ENCODE measurements at places on chromosomes 5 and 9. TPM values are rescaled to one million over a fixed set of nuclear protein-coding genes. Genes with fewer than 3 reads are reported as not detected.

- no peak for DNase-seq
Observed at GRCh38 chr9:81141961-81142360, 547.4 kb downstream of the TLE1 start.

PCDHGA4 gene
- 15.6 TPM for total RNA-seq

SHB gene
- total RNA-seq, result 39.0 TPM

DNA sequence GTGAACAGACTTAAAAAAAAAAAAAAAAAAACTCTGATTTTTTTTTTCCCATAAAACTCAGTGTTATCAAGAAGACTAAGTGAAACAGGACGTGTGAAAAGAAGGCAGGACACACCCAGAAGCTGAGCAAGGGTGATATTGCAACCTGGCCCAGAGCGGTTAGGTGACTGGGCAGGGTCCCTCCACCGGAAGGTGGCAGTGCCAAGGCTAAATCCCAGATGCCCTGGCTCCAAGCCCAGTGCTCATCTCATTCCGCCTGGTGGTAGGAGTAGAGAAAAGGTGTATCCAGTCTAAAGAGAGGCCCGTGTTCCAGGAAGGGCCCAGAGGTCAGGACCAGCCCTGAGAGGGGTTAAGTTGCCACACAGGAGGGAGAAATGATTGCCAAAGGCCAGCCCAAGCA lies 51.5 kb upstream of the SAP30L start:
- DNase-seq, result no peak

- no peak for DNase-seq
Observed at GRCh38 chr5:118531276-118531675, 457.1 kb downstream of the DTWD2 start.

DNA sequence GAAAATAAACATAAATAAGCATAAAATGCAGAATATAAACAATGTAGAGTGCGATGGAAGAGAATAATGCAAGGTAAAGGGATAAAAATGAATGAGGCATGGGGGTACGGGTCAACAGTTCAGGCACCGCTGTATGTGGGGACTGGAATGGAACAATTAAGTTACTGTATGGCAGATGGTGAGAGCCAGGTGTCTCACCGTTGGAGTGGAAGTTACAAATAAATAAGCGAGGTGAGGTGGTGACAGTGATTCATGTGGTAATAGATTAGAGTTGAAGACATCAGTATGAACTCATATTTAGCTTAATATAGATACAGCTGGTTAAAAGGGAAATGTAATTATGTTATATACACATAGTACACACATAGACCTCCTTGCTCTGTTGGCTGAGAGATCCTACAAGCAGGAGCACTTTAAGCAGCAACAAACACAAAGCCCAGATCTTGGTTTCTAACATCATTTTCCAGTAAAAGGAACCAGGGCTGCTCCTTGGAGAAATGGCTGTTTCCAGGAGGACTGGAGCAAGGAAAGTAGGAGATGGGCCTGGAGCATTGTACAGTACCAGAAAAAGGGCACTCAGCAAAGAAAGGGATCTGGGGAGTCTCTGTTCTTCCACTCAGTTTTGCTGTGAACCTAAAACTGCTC lies 2.4 kb upstream of the OMD start:
- DNase-seq, result no peak

DNA sequence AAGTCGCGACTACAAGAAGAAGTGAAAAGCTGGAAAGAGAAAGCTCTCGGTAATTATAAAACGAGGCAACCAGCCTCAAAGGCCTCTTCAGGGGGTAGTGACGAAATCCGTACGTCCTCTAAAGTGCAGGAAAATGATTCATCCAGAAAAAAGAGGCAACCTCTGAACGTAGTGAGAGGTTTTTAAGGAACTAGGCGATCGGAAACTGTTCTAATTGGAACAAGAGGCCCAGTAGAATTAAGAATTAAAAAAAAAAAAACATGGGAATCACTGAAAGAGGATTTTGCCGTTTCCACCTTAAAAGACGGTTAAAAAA lies 1.0 kb downstream of the CSNK1A1 start:
- no peak for DNase-seq

DNA sequence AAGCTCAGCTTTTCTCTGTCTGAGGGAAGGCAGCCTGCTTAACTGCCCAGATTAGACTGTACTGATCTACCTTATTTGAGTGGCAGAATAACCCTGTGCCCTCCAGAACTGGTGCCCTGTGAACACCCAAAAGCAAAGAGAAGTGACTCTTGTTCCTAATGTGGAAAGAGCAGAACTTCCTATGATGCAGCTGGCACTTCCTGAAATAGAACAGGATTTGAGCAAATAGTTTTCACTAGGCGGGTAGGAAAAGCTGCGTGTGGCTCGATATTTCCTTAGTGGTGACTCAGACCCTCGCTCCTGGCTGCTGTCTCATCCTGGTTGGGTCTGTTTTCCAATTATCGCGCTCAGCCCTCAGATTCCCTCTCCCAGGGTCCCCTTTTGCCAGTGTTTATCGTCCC lies 89.9 kb downstream of the SH3TC2 start:
- DNase-seq, result no peak

DNA sequence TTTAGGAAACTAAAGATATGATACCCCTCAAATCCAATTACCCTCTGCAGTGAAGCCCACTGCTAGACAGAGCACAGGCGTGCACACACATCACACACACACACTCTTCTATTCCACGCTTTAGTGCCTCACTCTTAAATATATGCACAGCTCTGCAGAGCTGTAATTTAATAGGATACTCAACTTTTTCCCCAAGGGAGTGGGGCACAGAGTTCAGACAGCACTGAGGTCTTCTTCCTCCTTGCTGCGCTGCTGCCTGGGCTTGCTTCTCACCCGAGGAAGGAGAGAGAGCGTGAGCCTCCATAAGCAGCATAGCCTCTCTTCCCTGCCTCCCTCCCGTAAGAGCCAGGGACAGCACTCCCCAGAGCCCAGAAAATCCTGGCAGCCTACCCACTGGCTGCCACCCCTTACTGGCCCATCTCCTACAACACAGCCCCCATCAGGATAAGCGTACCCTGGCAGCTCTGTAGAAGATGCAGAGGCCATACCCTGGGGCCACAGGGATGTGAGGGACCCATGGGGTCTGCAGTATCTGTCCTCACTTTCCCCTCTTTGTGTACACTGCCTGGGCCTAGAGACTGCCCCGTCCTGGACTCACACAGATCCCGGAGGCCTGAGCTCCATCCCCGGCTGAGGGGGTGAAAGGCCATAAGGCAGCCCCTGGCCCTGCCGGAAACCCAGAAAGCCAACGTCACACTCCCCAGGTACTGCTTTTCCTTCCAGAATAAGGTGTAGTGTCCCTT lies 102.1 kb downstream of the C5orf15 start:
- DNase-seq, result no peak

DNA sequence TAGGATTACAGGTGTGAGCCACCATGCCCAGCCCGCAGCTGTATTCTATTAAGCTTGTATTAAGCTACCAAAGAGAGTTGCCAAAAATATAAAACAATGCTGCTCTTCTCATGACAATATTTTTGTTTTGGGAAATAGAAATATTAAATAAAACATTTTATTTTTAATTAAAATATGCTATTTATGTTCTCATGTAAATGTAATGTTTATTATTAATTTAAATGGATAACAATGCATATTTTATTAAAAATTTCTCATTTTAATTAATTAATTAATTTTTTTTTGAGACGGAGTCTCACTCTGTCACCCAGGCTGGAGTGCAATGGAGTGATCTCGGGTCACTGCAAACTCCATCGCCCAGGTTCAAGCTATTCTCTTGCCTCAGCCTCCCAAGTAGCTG lies 117.5 kb downstream of the ANKRD55 start:
- DNase-seq, result no peak

DNA sequence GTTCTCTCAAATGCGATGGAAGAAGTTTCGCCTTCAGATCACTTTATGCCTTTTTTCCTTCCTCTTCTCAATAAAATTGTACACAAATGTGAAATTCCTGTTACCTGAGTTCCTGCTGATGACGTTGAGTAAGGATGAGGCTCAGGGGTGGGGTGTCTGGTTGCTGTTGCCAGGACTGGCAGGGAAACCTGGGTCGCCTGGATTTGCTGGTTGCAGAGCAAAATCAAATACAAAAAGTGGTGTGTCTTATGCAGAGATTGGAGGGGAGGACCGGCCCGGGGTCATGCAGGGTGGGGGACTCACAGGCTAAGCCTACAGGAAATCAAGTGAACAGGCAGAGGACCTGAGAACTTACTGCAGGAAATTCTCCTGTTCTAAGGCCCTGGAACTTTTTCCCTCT lies 39.2 kb downstream of the ANXA2R start:
- DNase-seq, result no peak

DNA sequence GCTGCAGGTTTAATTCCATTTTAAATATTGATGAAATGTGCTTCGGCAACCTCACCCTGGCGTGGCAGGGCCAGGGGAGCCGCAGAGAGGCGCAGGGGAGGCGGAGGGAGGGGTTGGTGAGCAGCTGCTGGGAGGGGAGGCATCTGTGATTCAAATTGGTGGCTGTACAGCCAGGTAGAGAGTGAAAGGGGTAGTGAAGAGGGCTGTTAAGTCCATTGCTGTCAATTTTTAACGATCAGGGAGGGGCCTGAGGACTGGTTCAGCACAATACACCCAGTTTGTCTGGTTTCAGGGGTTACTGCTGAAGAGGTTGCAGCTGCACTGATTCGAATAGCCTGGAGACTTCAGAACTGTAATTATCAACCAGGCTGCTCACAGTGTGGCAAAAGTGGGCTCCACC lies 31.3 kb downstream of the LHX6 start:
- no peak for DNase-seq

- DNase-seq, result no peak
Observed at GRCh38 chr5:148957591-148958202, 105.2 kb downstream of the SH3TC2 start.

DNA sequence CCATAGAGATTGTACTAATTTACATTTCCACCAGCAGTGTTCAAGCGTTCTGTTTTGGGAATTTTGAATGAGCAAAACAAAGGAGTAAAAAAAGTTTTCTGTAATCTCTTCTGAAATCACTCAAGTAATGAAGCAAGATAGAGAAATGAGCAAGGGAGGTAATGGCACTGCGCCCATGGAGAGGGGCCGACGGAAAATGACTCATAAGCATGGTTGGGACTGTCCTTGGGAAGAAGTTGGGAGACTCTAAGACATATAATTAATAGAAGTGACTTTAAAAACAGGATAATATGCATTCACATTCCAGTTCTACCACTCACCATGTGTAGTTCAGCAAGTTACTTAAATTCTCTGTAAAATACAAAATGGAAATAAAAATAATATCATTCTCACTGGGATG lies 62.5 kb upstream of the C5orf46 start:
- DNase-seq, result no peak

DNA sequence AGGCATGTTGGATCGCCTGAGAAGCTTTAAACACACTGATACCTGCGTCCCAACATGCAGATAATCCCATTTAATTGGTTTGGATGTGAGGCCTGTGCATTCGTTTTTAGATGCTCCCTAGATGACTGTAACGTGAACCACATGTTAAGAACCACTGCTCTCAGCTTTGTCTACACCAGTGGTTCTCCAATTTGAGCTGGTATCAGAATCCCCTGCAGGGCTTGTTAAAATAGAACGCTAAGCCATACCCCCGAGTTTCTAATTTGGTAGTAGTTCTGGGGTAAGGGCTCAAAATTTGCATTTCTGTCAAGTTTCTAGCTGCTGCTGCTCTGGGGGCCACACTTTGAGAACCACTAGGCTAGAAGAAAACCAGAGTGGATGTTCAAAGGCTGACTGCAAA lies 74.7 kb downstream of the S1PR3 start:
- no peak for DNase-seq

DNA sequence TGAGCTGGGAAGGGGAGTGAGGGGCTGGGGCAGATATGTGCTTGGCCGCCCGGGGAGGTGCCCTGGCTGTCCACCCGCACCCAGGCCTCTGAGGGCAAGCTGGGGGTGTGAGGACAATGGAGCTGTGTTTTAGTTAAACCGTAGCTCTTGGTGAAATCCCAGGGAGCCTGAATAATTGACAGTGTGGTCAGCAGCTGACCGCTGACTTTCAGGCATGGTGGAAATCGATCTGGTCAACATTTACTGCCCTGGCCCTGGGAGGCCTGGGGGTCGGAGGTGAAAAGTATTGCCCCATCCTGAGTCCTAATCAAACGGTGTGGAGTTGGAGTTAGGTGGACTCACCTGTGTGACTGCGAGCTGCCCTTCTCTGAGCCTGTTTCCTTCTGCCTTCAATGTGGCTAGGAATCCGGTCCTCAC lies 31.2 kb upstream of the CRB2 start:
- no peak for DNase-seq

DNA sequence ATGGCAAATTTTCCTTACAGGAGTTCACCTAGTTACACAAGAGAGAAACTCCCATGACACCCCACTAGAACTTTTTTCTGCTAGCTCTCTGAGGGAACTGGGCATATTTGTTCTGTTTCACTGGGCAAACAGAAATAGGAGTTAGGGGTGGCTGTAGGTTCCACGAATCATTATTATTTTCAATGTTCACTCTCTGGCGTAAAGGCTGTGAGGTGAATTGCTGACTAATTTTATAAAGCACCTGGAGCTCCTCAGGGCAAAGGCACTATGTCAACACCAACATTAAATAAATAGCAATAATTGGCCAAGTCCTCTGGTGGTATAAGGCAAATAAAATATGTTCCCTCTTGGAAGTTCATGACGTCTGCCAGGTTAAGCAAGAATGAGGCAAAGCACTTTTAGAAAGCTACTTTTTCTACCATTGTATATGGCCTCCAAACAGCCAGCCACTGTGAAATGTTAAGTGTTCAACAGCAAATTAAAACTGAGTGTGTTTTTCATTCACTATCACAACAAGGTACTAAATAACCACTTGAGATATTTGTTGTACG lies 344.6 kb downstream of the PDE4D start:
- no peak for DNase-seq

GRCh38 chr9:95508242-95508967 lies 8.4 kb downstream of the PTCH1 start:
- DNase-seq, result no peak

- DNase-seq, result no peak
Observed at GRCh38 chr5:141420855-141421488, at the start of gene PCDHGA11. PCDHGA11 (plus strand) TSS chr5:141421051; CDS start chr5:141421228, 177 bp downstream.

DNA sequence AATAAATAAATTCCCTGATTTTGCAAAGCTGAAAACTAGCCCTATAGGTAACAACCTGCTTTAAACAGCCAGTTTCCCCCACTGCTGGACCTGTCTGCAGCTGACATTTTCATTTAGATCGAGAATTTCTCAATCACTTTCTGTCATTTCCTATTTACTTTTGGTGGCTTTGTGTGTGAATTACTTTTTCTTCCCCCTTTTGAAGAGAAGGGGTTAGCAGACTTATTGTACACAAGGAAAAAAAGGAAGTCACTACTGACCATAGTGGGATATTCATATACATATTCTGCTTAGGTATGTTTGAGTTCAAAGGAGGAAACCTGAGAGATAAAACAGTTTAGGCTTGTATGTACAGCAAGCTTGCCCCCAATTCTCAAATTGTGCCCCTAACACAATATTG lies 27.0 kb upstream of the IFNB1 start:
- no peak for DNase-seq

MEIKIN gene
- total RNA-seq, result not detected

DNA sequence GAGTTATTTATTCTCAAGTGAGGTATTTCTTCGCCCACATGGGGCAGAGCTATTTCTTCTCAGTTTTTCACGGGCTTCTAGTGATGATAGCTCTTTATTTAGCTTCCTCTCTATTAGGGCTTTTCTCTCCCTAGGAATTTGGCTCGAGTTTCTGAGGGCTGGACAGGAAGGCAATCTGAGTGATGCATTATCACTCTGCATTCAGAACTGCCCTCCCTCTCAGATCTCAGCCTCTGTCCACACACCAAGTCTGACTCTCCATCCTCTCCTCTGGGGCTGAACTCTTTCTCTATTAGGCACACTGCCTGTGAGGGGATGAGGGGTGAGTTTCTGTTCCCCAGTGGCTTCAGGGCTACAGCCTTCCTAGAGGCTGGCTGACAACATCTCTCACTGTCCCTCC lies 14.9 kb upstream of the SCAMP1 start:
- DNase-seq, result no peak

HARS2 gene
- total RNA-seq, result 29.7 TPM

CDH9 gene
- total RNA-seq, result not detected

KCNV2 gene
- total RNA-seq, result not detected

All from cardiac septum (tissue), 1 donor.